ENCODE measurements at places on chromosomes 2 and 18.

DNA sequence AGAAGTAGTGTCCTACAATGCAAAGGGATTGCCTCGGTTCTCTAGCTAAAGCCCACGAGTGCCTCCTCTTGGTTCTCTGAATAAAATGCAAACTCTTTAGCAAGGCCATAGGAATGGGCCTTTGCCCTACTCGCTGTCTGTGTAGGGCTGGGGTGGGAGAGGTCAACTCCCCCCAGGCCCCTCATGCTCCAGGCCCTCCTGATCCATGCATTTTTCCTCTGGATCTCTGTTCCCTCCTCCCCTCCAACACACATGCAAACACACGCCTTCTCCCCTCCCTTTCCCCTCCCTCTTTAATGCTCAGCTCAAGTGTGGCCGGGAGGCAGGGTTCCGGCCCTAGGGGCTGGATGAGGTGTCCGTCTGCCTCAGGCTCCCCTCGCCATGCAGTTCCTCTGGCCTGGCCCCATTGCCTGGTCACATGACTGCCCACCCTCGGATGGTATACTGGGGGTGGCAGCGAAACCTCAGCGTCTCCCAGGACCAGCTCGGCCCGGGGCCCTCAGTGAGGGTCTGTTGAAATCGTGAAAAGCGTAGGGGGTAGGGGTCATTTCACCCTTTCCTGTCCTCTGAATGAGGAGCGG is 14.9 kb upstream of the KLF11 start:
- no peak for DNase-seq

GRCh38 chr2:124973396-124973795 is 948.3 kb downstream of the CNTNAP5 start:
- no peak for DNase-seq

- DNase-seq: no peak
Observed at GRCh38 chr2:71629273-71629672, 175.9 kb downstream of the DYSF start.

DNA sequence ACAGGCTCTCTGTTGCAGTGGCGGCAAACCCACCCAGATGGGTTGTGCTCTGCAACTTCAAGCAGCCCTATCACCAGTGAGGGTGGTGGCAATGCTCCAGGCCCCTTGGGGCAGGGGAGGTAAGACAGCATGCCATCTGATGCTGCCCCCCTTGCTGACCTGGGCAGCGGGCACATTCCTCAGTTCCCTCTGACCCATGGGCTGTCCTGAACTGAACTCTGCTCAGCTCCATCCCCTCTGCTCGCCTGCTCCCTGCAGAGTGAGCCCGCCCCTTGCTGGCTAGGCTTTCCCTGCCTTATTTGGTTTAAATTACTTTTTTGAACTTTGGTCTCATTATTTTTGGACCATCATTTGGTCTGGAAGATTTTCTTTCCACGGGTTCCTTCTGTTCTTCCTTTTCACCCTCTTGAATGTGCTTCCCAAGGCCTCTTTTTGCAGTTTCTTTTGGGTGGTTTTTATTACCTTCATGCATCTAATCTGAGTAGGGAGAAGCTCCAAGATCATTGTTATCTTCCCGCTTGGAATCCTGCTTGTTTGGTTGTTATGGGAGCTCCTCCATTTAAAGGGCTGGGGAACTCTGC is 565.4 kb downstream of the TNS1 start:
- no peak for DNase-seq

- no peak for DNase-seq
Observed at GRCh38 chr2:197208024-197208423, 102.6 kb downstream of the ANKRD44 start.

DNA sequence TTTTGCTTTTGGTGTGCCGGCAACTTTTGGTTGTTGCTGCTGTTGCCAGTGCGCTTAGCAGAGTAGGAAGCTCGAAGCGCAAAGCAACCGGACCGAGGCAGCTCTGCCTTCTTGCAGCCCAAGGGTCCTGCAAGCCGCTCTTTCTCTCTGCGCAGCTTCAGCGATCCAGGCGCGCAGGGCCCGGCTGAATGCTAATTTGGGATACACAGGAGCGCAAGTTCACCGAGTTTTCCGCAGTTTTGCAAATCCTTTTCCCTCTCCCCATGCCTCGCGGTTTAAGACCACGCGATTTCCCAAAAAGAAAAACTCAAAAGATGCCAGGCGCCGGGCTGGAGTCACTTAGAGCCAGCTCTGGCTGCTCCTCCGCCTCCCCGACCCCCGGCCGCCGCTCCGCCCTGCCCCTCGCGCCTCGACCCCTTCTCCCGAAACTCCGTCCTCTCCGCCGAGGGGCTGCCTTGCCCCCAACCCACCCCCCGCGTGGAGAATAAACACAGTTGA is 13.5 kb upstream of the SIX3 start:
- no peak for DNase-seq

GRCh38 chr2:234863043-234863934 is 88.5 kb upstream of the SH3BP4 start:
- DNase-seq: peak; percentile 9

GRCh38 chr2:12759248-12759647 is 42.5 kb downstream of the TRIB2 start:
- DNase-seq: no peak

DNA sequence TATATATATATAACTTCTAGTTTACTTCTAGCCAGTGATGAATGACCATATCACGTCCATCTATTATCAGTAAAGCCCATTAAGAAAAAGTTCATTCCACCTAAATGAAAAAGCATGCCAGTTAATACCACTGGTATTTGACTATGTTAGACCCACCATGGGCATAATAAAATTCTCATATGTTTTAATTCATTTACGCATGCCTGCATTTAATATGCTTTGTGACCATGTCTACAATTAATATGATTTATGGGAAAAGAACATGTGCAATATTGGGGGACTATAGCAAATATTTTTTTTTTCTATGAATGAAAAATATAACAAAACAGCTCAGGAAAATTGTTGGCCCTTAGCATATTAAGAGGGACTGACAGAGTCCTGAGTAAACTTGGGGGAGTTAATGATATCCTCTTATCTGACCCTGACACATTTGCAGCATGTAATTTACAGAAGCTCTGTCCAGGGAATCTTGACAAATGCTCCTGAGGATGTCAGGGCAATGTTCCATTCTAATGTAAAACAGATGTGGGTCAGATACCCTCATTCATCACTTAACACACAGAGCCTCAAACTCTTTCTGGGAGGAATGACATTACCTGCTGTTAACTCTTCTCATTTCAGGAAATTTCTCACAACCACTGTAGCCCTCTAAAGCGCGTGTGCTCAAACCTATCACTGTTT is 90.6 kb downstream of the PAX3 start:
- DNase-seq: no peak

DNA sequence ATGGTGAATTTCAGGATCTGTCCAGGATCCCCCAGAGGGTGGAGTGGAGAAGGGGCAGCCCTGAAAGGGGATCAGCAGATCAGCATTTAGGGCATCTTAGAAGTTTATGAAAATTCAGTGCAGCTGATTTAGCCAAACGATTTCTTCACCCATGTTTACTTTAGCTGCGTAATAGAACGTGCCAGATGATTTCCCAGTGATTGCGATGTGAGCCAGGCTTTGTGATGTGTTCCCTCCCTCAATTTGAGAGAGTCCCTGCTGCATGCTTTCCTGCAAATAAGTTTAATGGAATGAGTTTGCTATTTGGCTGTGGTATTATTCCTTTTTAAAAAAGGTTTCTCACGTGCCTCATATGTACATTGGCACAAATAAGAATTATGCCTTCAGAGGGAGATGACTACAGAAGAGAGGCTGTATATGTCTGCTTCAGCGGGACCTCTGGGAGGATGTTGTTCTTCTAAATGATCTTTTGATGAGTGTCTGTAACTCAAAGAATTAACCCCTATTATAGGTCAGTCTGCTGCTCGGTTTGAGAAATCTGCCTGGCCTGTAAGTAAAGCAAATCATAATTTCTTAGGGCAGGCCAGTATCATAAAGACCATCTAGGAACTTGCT is 111.9 kb downstream of the MRO start:
- no peak for DNase-seq

GRCh38 chr2:10029875-10030223 is 13.5 kb upstream of the KLF11 start:
- DNase-seq: no peak

DNA sequence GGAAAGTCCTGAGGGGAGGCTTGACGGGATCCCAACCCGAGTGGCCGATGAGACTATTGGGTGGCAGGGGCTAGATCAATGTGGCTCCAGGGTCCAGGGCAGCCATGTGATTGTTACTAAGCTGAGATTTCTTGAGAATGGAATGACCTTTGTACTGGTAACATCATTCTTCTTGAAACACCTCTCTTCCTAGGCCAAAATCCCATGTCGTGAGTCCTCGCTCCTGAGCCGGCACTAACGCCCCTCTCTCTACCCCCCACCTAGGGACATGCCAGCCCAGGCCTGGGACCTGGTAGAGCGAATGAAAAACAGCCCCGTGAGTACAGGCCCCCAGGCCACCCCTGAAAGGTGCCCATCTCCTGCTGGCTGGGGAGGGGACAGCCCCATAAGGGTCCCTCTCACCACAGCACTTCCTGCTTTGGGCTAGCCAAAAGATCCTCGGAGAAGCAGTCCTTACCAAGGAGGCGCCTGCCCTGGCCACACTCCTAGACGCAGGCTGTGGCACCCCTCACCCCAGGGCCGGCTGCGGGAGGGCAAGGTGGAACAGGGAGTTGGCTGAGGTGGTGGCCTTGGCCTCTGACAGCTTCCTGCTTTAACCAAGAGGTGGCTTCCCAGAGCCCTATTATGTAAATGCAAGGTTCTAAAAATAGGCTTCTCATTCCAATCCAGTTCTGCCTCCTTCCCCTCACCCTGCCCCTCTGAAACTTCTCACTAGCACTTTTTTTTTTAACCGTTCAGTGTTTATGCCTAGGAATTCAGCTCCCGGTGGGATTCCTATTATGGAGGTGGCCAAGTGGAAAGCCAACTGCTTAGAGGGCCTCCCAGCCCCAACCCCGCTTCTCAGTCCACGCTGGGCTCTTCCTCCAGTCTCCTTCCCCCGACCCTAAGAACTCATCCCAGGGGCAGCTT is 126.6 kb upstream of the PPP1CB start:
- DNase-seq: no peak

DNA sequence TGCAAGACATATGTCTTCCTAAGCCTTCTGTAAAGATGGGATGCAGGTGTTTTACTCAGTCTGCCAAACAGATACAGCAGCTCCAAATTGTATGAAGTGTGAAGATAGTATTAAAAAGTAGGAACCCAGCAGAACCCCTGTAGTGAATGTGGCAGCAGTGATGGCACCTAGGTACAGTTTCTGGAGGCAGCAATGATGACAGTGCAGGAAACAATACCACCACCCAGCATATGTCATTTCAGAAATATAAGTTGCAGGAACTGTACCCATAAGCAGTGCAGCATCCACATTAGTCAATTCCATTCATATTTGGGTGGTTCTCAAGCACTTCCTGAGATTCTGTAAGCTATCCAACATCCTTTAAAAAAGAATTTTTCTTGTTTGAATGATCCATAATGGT is 46.7 kb upstream of the ATP5MC3 start:
- DNase-seq: no peak

GRCh38 chr2:70985283-70985688 is 6.9 kb downstream of the ANKRD53 start:
- DNase-seq: no peak

DNA sequence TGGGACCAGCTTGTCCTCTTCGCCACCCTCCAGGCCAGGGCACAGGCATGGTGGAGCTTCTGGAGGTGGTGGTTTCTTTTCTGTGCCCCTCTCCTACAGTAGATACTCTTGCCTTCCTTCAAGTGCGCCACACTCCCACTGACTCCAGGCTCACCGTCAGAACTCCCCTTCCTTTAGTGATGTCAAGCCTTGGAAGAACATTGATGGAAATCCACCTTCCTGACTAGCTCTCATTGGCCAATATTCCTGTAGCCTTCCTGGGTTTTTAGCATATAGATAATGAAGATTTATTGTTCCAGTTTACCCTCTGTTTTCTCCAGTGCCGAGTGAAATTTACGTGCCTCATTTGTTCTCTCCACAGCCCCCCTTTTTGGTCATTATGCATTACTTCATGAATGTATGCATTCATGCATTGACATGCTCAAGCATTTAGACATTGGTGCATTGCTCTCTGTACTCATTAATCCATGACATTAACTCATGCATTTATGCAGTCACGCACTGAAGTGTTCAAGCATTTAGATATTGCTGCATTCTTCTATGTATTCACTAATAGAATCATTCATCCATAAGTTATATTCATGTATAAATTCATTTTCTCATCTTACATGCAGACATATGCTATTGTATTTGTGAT is 37.3 kb downstream of the PLB1 start:
- no peak for DNase-seq

DNA sequence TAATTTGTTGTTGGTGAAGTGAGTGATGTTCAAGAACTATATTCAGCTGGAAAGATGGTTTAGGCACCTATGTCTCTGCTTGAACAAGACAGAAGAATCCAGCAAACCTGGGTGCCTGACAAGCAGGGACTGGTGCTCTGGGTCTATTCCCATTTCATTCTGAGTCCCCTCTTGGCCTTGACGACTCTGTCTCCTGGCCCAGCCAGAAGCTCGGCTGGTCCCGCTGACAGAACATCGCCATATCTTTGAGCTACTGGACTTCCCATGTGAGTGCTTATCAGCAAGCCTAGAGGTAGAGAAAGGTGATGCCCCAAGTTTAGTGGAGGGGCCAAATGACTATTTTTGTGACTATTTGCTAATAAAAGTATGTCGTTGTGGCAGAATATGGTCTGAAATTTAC is 48.2 kb downstream of the SDC1 start:
- no peak for DNase-seq

DNA sequence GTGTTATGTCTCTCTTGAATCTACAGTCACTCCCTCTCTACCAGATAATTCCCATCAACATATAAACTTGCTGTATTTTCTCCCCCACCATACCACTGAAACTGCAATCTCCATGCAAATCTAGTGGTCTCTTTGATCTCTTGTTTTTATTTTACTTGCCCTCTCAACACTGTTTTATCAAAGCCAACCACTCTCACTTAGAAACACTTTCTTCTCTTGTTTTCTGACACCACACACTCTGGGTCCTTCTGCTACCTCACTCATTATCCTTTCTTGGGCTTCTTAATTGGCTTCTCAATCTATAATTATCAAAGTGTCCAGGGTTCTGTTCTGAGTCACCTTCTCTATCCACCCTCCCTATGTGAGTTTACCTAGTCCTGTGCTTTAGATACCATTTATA is 2.0 kb upstream of the MCFD2 start:
- no peak for DNase-seq

DNA sequence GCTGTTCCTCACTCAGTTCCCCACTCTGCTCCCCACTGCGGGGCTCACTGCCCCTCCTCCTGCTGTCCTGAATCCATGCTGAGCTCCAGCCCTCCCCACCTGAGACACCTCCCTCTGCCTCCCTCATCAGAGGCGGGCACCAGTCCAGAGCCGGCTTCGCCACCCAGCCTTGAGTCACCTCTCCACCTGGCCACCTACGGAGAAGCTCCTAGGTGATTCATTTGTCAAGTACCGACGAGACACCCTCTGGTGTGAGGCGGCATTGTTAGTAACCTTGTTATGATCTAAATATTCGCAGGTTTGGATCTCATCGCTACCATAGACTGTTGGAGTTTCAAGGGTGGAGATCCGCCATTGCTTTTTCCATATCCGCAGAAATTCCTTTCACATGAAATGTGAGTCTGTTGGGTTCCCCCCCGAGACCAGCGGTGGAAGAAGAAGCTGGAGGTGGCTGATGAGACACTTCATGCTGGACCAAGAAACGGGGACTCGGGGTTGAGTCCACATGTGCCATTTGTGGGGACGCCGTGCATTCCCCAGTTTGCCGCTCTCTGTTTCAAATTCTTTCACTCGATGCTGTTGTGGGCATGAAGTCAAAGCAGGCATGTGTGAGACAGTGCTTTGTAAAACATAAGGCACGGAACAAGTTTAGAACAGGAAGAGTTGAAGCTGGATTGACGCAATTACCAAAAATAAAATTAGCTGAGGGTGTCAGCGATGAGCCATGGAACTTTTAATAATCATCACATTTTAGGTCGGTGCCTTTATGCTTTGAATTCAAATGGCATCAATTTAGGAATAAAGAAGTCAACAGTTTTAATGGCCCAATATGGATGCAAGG is 259.8 kb upstream of the HDAC4 start:
- DNase-seq: no peak

Measured in amygdala (tissue), 56 donors.